ENCODE measurements at places on chromosomes 1 and 21.

DNA sequence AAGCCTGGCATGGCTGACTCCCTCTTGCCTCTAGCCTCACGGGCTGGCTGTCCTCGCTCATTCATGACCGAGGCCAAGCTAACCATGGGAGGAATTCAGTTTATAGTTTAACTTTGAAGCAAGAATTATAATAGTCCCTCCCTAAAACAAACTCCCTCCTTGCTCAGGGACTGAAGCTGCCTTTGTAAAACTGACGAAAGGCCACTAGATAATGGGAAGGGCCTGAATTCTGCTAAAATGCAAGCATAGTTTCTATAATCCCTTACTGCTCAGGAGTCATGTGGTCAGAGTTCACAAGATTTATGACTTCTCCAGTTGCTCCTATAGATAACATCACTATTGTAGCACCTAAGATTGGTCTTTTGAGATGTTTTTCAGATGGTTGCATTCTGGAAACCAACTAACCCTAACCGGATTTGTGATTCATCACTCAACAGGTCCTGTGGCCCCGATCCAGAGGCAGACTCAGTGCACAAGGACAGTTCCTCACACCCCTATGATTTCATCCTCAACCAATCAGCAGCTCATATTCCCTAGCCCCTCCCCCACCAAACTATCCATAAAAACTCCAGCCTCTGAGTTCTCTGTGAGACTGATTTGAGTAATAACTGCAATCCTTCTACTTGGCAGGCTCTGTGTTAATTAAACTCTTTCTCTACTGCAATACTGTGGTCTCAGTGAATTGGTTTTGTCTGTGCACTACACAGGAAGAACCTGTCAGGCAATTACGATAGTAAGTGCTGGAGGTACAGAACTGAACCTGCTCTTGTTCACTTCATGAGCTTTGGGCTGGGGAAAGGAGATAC lies 26.4 kb downstream of the HHIPL2 start:
- DNase-seq = peak; percentile 70

- no peak for DNase-seq
Measured at GRCh38 chr1:193524021-193524420, 337.6 kb upstream of the B3GALT2 start.

- peak; percentile 73 for DNase-seq
Measured at GRCh38 chr1:183139281-183139942, 46.7 kb upstream of the LAMC2 start.

- DNase-seq = no peak
Measured at GRCh38 chr1:29809446-29810120, 573.3 kb downstream of the PTPRU start.

GRCh38 chr1:25685938-25686665 lies 69.5 kb downstream of the MAN1C1 start:
- no peak for DNase-seq

- no peak for DNase-seq
Measured at GRCh38 chr21:35050348-35051286, 1.5 kb upstream of the RUNX1 start.

- DNase-seq = no peak
Measured at GRCh38 chr1:23930270-23930669, 17.1 kb upstream of the CNR2 start.

DNA sequence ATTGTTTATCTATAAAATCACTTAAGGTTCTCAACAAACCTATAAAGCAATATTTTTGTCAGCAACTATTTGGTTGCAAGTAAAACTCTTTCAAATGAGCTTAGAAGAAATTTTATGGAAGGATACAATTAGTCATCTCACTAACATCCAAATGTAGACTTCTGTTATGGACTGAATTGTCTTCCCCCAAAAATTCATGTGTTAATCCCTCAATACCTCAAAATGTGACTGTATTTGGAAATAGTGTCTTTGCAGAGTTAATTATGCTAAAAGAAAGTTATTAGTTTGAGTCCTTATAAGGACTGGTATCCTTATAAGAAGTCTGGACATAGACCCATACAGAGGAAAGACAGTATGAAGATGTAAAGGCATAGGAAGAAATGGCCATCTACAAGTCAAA lies 357.8 kb upstream of the PRMT6 start:
- no peak for DNase-seq

- DNase-seq = no peak
Measured at GRCh38 chr1:36165145-36165544, 9.2 kb downstream of the MAP7D1 start.

DNA sequence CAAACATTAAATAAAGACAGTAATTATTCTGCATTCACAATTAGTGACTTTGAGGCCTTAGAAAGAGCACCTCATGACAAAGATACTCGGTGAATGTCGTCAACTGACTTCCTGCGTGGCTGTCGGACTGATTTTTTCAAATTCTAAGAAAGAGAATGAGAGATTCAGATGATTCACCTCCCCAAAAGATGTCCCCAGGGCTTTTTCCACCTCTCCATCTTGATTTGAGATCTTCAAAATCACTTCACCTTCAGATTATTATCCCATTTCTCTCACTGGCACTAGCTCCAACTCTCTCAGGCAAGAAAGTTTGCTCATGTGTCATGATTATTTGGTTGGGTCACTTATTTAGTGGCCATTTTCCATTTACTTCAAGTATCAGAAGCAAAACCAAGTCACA lies 5.0 kb upstream of the EDEM3 start:
- no peak for DNase-seq

- no peak for DNase-seq
Measured at GRCh38 chr1:228079013-228079412, 3.5 kb upstream of the ARF1 start.

GRCh38 chr1:201713086-201713810 lies 115.7 kb upstream of the IPO9 start:
- DNase-seq = peak; percentile 99

GRCh38 chr1:2496087-2496622 lies 20.1 kb downstream of the PLCH2 start:
- no peak for DNase-seq

- no peak for DNase-seq
Measured at GRCh38 chr1:91725618-91725988, 160.3 kb downstream of the TGFBR3 start.

DNA sequence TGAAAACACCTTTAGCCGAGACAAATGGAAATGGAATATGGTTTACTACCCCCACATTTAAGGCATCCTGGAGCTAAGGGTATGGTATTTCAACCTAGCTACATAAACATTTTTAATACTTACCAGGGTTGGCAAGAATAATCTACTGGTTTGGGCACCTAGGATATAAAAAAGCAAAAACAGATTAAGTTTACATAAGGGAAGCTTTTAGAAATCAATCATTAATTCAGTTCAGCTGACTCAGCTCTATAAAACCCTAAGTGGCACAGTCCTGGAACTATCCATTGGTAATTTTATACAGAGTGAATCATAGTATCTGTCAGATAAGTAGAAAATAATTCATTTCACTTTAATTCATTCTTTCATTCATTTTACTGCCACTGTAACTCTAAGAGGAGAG lies 355.2 kb downstream of the VAV3 start:
- DNase-seq = no peak

GRCh38 chr1:90716243-90716551 lies 905 bp downstream of the BARHL2 start:
- DNase-seq = no peak

- DNase-seq = peak; percentile 66
Measured at GRCh38 chr1:184906761-184907160, 67.5 kb downstream of the NIBAN1 start.

GRCh38 chr1:54456921-54457529 lies 50.8 kb upstream of the SSBP3 start:
- no peak for DNase-seq

DNA sequence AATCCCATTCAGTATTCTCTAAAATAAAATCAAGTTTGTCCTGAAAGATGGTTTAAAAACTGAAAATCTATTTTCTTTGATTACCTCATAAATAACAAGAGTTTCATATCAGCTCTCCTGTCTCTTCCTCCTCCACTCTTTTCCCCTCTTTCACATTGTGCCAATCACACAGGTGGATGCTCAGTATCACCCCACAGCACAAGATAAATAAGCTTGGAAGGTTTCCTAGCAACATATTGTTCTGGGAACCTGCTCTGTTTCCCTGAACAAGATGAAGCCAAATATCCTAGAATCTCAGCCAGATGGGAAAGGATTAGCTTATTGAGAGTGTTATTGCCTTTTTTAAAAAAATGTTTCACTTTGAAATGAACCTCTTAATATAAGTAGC lies 45.7 kb upstream of the CACYBP start:
- DNase-seq = no peak

GRCh38 chr1:20787029-20787839 lies at the start of gene HP1BP3:
Gene HP1BP3, minus strand, starts transcription at chr1:20787307. Its CDS starts 6,867 bp downstream, at chr1:20780440.
- DNase-seq = peak; percentile 61

DNA sequence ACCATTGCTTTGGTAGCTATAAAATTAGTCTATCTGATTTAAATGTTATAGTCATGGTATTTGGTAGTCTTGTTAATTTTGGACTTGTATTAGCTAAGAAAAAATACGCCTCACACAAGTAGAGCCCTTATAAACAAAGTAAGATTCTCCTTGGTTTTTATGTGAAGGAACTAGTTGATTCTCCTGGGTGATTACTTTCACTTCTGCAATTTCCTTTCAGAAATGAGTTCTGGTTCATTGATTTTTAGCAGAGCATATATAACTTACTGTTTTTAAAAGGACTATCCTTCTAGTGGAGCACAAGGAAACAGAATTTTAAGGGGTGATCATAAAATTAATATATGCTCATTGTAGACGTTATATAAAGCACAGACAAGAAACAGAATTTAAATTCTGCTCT lies 120.1 kb downstream of the BACH1 start:
- DNase-seq = no peak

DNA sequence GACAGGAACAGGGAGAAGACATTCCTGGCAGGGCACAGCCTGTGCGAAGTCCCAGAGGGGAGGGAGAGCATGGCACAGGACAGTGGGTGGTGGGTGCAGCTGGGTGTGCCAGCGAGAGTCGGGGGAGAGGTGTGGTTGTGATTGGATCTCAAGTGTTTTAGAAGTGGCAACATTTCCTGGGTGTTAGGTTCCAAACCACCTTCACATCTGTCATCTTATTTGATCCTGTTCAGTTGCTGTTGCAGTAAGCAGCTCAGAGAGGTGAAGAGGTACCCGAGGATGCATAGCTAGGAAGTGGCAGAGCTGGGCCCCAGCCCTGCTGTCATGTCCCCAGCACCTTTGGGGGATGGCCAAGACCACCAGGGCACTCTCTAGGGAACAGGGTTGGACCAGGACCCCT lies 22.0 kb upstream of the DISP3 start:
- DNase-seq = no peak

DNA sequence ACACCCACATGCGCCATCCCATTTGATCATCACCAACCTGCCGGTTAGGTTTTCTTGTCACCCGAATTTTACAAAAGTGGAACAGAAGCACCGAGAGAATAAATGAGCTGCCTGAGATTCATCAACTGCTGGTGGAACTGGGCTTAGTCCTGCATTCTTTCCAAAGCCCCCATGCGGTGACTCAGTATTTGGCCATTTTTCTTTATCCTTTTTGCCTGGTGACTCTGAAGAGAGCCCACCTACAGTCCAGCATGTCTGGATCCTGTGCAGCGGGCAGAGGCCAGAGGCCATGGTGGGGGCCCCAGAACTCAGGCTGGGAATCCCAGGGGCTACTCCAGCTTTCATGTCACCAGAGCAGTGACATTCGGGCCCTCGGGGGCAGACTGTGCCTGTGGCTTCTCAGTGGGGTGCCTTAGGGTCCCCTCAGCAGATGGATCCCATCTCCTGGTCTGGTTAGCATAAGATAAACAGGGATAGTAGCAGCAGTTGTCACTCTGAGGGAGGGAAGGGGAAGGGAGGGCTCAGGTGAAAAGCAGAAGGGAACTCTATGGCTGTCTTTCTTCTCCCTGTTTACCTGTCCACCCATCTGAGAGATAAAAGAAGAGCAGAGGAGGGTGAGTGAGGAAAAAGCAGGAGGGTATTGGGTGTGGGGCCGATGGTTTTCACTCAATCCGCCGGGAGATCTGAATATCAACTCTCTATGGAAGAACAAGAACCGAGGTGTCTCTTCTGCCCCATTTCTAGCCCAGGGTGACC lies 63.2 kb downstream of the KIF26B start:
- DNase-seq = no peak

- peak; percentile 58 for DNase-seq
Measured at GRCh38 chr1:76868154-76868882, 1.0 kb downstream of the ST6GALNAC5 start.

- peak; percentile 1 for DNase-seq
Measured at GRCh38 chr1:160519642-160520435, 3.2 kb downstream of the SLAMF6 start.

DNA sequence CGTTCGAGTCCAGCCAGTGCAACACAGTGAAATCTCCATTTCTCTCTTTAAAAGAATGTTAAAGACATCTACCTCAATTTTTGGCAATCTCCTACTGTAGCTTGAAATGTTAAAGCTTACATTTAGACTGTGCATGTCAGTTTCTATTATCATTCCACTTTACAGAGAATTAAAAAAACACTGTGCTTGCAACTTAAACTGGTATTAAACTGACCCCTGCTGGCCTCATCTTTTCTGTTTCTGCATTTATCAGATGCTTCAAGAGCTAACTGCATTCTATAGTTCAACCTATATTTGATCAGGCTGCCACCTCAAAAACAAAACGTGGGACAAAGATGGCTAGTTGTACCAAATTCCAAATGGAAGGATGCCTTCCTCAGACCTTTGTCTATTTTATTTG lies 226.5 kb downstream of the SMYD3 start:
- DNase-seq = peak; percentile 32

- DNase-seq = peak; percentile 91
Measured at GRCh38 chr1:212558693-212559480, 49.7 kb upstream of the ATF3 start.

GRCh38 chr1:41387667-41388091 lies 26.4 kb downstream of the FOXO6 start:
- DNase-seq = peak; percentile 26

DNA sequence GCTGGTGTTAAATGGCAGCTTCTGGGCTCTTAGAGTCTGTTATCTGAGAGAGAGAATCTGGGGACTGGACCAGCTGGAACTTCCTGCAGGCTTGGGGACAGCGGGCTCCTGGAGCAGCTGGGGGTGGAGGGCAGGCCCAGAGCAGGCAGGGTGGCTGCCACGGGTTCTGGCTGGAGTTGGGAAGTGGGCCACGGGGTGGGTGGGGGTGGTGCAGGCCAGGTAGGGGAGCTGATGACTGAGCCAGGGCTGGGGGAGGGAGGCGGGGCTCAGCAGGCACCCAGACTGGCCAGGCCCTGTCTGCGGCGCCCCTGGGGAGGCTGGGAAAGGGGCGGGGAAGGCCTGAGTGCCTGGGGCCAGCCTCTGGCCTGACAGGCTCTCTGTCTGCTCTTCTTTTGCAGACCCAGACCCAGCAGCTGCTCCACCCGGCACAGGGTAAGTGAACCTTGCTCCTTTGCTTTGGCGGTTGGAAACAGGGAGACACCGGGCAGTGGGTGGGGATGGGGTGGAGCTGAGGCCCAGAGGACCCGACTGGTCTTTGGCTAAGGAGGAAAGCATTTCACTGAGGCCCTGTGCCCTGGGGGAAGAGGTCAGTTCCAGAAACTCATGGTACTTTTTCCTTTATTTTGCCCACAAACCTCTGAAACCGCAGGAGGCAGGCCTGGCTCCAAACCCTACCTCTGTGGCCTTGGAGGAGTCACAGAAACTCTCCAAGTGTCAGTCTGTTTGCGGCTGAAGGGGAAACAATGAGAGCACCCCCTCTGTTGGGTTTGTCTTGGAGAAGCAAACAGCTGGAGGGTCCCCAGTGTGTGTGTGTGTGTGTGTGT lies 48.8 kb downstream of the ARHGEF10L start:
- DNase-seq = no peak

GRCh38 chr1:5238351-5239130 lies 584.1 kb downstream of the AJAP1 start:
- no peak for DNase-seq

GRCh38 chr1:167821969-167822685 lies 91.8 kb downstream of the ADCY10 start:
- peak; percentile 54 for DNase-seq

All from iris pigment epithelial cell (primary cell).